ENCODE measurements at places on chromosomes 2 and 18.

DNA sequence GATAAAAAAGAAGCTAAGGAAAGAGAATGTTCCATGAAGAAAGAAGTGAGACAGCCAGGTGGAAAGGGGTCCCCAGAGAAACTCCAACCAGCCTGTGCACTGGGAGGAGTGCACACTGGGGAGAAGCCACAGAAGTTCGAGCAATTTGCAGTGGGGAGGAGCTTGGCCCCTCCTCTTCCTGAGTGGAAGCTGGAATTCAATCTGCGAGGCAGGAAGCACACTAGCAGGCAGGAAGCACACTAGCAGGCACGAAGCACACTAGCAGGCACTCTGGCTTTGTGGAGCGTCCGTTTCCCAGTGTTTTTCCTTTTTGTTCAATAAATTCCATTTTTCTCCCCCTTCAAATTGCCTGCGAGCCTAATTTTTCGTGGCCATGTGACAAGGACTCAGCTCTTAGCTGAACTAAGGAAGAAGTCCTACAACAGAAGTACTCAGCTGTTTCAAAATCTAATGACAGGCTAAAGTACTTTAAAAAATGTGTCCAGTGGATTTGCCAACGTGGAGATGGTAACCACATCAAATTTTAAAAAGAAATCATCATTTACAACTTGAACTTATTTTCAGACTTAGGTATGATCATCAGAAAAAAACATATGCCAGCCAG lies 21.4 kb upstream of the SPIRE1 start:
- DNase-seq = no peak

DNA sequence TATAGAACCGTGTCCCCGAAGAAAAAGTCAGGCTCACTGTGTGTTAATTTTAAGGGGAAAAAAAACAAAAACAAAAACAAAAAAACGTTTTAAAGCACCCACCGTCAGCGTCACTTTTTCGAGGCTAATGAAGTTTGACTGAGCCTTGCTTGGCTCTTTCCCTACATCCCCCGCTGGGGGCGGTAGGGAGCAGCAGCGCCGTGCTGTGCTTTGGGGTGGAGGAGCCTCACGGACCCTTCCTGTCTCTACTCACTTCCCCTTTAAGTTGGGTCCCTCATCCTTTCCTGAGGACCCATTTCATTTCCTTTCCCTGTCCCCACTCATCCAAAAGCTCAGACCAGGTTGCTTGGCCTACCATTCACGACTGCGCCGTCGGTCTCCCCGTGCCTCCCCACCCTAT lies 82.8 kb upstream of the RPL31 start:
- peak; percentile 80 for DNase-seq

DNA sequence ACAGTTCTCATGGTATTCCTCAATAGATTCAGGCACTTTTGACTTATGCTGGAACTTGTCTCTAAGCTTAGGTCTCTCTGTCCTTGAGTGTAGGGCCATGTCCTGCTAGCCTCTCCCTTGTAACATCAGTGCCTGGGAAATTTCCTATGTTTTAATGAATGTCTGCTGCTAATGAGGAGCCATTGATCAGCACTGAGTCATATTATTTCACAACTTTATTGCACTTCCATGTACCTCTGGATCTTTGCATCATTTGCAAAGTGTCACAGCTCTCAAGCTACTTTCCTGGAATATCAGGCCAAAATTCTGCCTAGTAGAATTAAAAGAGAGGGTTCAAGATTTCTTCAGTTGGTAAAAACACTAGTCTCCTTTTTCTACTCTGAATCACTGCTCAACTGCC lies 102.5 kb downstream of the GAREM1 start:
- no peak for DNase-seq

GRCh38 chr18:6327485-6327884 lies 87.2 kb downstream of the L3MBTL4 start:
- DNase-seq = no peak

GRCh38 chr2:231612109-231612455 lies 19.4 kb downstream of the TEX44 start:
- DNase-seq = peak; percentile 91

GRCh38 chr2:205722283-205722918 lies 40.1 kb downstream of the NRP2 start:
- DNase-seq = no peak

GRCh38 chr2:905833-906140 lies 44.9 kb upstream of the SNTG2 start:
- DNase-seq = peak; percentile 46

DNA sequence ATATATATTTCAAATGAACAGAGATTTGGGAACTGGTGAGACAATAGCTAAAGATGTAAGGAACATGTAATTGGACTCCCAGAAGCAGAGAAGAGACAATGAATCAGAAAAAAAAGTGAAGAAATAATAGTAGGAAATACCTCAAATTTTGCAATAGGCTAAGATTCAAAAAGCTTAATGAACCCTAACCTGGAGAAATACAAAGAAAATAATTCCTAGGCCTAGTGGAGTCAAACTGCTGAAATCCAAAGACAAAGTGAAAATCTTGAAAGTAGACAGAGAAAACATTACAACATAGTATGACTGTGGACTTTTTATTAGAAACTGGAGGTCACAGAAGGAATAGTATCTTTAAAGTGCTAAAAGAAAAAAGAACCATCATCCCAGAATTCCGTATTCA lies 76.7 kb downstream of the LAMA3 start:
- DNase-seq = no peak

- no peak for DNase-seq
Observed at GRCh38 chr2:216328347-216328746, 43.9 kb downstream of the MARCHF4 start.

GRCh38 chr2:160224060-160224459 lies 24.0 kb upstream of the ITGB6 start:
- DNase-seq = no peak

DNA sequence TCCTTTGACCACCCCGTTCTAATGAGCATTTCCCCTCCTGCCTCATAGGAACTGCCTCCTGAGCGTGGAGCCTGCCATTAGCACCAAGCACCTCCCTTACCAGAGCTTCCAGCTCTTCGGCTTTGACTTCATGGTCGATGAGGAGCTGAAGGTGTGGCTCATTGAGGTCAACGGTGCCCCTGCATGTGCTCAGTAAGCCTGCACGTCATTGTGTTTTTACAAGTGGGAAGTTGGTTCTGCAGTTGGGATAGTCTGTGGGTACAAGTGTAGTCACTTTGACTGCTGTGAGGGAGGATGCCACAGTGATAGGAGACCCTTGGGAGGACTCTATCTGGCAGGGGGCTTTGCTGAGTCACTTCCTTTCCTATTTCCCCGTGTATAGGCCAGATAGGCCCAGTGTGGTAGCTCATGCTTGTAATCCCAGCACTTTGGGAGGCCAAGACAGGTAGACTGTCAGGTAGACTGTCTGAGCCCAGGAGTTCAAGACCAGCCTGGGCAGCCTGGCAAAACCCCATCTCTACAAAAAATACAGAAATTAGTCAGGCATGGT lies 22.0 kb upstream of the POLR1B start:
- DNase-seq = no peak

- no peak for DNase-seq
Observed at GRCh38 chr2:156481312-156481711, 45.1 kb downstream of the GPD2 start.

Measured in endodermal cell (in vitro differentiated cells).